ENCODE measurements at places on chromosomes 6 and 20. TPM values are rescaled to one million over a fixed set of nuclear protein-coding genes. Genes with fewer than 3 reads are reported as not detected.

- DNase-seq: no peak
Observed at GRCh38 chr6:72316675-72317380, 305.0 kb upstream of the KCNQ5 start.

DNA sequence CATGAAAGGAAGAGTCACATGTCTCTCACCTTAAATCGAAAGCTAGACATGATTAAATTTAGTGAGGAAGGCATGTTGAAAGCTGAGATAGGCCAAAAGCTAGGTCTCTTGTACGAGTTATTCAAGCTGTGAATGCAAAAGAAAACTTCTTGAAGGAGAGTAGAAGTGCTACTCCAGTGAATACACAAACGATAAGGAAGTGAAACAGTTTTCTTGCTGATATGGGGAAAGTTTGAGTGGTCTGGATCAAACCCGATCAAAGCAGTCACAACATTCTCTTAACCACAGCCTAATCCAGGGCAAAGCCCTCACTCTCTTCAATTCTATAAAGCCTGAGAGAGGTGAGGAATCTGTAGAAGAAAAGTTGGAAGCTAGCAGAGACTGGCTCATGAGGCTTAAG lies 1.9 kb upstream of the TPD52L1 start:
- no peak for DNase-seq

DNA sequence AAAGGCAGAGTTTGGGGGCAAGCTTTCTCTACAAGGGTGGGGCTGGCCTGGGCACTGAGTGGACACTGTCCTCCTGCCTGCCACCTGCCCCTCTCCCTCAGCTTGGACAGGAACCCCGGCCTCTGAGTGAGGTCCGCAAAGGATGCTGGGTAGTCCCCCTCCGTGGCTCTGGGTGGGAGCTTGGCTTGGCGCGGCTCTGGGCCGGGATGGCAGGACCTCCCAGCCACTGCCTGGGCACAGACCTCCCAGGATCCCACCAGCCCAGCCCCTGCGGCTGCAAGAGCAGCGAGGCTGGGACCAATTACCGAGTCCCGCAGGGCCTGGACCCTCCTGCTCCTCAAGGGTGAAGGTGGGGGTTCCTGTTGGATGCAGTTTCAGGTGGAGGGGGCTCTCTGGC lies 2.9 kb upstream of the SOX18 start:
- DNase-seq: no peak

- DNase-seq: no peak
Observed at GRCh38 chr6:42503894-42504293, 52.2 kb upstream of the TRERF1 start.

DNA sequence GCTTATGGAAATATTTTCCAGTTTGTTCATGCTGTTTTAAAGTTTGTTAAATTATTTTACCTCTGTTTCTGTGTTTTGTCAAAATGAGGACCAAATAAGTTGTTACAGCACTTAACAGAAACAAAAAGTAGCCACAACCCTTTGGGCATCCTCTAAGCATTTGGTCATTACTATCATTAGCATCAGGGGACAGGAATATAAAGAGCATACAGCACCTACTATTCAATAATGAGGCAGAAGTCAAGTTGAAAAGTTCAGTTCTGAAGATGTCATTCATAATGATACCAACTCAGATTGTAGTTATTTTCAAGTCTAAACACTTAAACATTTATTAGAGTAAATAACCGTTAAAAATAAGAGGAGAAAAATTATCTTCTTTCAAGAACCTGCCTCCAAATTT lies 862.3 kb upstream of the FLRT3 start:
- DNase-seq: no peak

DNA sequence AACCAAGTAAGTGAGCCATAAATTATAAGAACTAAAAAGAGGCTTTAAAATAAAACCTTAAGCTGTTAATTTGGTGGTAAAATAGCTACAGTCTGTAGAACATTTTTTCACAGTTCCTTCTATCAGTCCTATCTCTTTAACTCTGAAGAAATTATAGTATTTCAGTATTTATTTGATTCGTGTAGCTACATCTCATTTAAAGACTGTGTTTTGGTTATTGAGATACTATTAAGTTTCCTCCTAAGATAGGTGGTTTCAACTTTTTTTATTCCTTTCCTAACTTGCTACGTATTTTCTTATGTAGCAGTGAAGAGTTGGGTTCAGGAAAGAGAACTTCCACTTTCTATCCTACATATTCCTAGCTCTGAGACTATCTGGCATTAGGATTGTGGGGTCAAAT lies 97.2 kb downstream of the CD2AP start:
- no peak for DNase-seq

DNA sequence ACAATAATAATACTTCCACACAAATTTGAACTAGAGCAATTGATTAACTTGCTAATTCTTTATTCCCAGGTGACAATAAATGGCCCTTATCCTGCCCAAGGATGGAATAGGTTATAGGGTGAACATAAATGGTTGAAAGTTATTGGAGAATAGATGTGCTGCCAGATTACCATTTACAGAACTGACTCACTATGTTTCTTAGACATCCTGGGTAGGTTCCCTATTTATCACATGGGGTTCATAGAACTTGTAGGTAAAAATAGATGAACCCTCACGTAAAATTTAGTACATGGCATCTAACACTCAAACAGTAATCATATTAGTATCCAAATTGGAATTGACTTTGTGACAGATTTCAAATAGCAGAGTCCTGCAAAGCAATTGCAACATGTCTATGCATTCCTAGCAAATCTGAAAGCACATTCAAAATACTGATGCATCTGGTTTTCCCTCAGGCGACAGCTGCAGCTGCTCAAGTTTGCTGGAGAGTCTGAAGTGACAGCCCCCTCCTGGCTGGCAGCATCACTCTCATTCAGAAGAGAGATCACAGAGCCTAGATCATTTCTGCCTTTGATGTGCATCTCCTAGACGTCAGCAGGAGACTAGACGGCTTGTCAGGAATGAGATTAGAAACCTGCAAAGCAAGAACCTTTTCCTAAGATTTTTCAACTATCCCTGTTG lies 80.2 kb upstream of the RNF217 start:
- DNase-seq: no peak

DNA sequence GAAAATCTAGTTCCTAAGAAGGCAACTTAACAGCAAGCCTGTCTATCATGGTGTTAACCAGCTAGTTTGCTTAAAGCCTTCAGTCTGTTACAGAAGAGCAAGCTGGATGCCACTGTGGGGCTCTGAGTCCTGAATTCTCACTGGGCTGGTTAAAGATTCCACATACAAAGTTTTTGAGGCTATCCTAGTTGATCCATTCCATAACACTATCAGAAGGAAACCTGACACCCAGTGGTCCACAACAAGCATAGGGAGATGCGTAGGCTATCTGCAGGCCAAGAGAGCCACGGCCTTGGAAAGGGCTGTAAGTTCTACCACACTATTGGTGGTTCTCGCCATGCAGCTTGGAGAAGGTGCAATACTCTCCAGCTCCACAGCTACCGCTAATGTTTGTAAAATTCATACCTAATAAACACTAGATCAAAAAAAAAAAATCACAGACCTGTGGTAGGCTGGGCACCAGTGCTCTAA lies 420 bp upstream of the MCCD1 start:
- no peak for DNase-seq

DNA sequence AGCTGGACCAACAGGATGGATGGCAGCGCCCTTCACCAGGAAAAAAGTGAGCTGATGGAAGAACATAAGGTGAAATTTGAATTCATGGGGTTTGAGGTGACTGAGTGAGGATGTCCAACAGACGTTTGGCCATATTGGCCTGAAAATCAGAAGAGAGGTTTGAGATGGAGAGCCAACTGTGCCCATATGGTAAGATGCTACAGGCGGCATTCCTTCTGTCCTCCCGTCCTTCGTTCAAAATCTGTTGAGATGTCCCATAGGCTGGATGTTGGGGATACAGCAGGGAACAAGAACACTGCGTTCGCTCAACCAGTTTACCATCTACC lies 468 bp upstream of the CMTR1 start:
- DNase-seq: no peak

DNA sequence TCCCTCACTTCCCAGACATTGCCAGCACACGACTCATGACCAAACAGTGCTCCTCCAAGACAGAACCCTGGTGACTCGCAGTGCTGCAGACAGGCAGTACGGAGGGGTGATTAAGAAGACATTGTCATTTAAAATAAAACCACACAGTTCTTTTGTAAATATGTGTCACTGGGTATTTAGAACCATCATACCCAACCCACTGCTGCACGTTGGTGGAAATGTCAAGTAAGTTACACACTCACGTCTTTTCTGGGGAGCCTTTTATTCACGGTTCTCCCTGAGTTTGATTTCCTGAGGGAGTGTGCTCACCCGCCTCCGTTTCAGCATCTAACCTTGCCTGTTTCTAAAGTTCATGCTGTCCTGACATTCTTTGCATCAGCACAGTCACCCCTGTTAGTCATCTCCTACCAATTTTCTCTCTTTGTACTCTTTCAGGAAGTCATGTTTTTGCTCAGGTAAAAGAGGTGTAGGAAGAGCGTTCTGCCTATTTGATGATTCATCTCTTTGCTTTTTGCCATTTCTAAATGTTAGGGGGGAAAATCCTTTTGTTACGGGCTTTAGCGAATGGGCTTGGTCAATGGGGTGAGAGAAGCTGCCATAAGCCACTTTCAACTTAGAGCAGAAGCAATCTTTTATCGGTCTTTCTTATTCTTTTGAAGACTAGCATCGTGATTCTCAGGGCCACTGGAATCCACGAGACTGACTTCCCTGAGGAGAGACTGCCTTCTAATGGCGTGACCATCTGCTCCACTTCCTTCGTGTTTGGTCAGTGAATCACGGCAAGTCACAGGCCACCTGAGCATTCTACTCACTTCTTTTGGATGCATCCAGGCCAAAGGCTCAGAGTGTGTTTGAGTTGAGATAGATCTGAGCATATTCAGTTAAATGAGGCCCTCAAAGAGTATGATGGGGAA lies 512.8 kb upstream of the JARID2 start:
- DNase-seq: no peak

DNA sequence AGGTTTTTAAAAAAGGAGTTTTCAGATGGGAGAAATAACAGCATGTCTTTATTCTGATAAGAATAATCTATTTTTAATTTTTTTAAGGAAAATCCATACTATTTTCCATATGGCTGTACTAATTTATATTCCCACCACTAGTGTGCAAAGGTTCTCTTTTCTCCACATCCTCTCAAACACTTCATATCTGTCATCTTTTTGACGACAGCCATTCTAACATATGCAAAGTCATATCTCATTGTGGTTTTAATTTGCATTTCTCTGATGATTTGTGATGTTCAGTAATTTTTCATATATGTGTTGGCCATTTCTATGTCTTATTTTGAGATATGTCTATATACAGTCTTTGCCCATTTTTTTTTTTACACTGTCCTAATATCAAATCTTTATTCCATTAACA lies 280.6 kb upstream of the RUNX2 start:
- DNase-seq: no peak

DNA sequence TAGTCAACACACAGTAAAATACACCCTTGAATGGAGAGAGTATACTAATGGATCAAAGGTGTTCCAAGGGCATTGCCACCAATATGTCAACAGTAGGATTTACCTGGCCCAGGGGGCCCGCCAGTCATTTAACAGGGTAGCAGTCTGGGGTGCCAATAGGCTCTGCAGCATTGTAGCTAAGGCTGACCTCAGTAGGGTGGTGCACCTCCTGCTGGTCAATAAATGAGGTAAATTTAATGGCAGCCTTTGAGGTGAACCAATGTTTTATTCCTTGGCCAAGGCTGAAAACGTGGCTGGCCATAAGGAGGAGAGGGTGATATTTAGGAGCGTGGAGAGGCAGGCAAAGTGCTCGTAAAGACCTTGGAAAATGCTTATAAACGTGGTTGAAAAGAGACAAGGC lies 147.2 kb downstream of the RPS12 start:
- no peak for DNase-seq

GRCh38 chr6:137820952-137821351 lies 46.1 kb upstream of the TNFAIP3 start:
- DNase-seq: no peak

- no peak for DNase-seq
Observed at GRCh38 chr6:95294043-95294442, 283.3 kb upstream of the MANEA start.

GRCh38 chr6:154154389-154154967 lies 115.4 kb downstream of the OPRM1 start:
- peak; percentile 49 for DNase-seq

DNA sequence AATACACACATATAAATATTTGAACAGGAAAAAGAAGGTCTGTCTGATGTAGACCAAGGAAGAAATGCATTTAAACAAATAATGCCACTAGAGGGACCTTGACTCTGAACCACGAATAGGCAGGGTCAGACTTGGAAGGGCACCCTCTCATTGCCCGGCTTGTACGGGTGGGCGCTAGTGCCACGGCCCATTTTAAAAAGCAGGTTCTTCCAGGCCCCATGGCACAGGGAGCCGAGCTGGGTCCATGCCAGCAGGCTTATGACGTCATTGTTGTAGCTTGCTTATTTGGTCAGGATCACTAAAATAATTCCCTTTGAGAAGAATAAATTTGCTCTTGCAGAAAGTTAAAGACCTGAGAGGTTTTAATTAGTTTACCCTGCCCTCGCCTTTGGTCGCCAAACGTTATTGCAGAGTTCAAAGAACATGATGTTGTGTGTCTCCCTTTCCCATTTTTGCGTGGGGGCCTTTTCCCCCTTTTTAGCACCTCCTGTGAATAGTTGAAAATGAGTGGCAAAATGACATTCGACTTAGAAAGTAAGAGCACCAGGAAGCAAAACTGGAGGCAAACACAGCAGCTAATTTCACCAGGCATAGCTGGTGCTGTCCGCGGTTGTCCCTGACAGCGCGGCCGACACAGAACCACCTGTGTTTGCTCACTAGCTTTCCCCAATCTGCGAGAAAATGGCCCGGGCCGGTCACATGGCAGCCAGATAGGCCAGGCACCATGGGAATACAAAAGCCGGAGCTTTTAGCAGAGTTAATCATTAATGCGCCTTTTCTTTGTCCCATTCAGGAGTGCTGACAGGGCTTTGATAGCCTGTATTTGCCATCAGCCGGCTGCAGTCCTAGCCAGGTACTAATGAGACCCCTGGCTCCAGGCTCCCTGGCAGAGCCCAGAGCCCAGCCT lies 93.8 kb downstream of the FOXA2 start:
- no peak for DNase-seq

- no peak for DNase-seq
Observed at GRCh38 chr6:52925919-52926792, 16.7 kb upstream of the GSTA3 start.

GRCh38 chr6:148329596-148330381 lies 12.8 kb upstream of the SASH1 start:
- no peak for DNase-seq

GRCh38 chr20:5315807-5316187 lies 957 bp downstream of the PROKR2 start:
- DNase-seq: no peak

Gene PRICKLE4
- not detected for polyA plus RNA-seq

Gene VIP
- polyA plus RNA-seq: not detected

Gene PTCRA
- not detected for polyA plus RNA-seq

Gene PRPH2
- polyA plus RNA-seq: 0.07 TPM

Gene BEND3
- 0.38 TPM for polyA plus RNA-seq

Gene SLC2A10
- 0.05 TPM for polyA plus RNA-seq

Gene WFDC13
- polyA plus RNA-seq: not detected

Gene PSORS1C1
- not detected for polyA plus RNA-seq

Gene THEMIS
- polyA plus RNA-seq: 107 TPM

Measured in CD8-positive, alpha-beta memory T cell (primary cell).